ENCODE measurements at places on chromosomes 2 and 18.

GRCh38 chr2:98592565-98592964 is 15.7 kb downstream of the COA5 start:
- DNase-seq: no peak

DNA sequence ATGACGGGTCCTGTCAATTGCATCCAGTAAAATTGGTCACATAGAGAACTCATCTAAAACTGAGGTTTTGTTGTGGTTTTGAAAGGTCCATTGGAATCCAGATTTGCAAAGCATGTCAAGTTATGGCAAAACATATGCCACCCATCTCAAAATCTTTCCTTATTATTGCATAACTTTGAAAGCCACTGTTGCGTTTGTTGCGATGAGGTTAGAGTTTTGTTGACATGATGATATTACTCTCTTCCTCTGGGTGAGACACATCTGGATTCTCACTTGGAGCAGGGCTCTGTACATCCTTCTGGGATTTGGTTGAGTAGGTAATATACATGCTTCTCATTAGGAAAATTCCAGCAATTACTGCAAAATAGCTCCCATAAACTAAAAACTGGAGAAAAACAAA is 20.6 kb downstream of the SCYGR5 start:
- DNase-seq: no peak

- DNase-seq: no peak
Observed at GRCh38 chr2:218576854-218577253, 8.2 kb downstream of the CNOT9 start.

- peak; percentile 3 for DNase-seq
Observed at GRCh38 chr2:10750610-10751009, 29.2 kb downstream of the ATP6V1C2 start.

DNA sequence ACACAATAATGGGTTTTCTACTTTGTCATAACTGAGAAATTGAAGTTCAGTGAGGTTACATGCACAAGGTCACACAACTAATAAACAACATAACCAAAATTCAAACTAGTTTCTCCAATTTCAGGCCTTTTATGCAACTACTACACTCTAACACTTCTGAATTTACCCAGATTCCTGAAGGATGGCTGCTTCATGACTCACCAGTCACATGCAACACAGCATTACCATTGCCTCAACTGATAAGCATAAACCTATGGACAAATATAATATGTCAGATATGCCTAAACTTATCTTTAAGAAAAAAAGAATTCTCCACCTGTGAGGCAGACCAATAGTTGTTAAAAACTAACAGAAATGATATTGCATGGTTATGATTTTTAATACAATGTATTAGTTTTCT is 586.5 kb upstream of the SLC8A1 start:
- peak; percentile 24 for DNase-seq

GRCh38 chr2:19643117-19643518 is 258.7 kb downstream of the TTC32 start:
- DNase-seq: no peak

- DNase-seq: no peak
Observed at GRCh38 chr2:96157649-96158553, 12.7 kb upstream of the DUSP2 start.

DNA sequence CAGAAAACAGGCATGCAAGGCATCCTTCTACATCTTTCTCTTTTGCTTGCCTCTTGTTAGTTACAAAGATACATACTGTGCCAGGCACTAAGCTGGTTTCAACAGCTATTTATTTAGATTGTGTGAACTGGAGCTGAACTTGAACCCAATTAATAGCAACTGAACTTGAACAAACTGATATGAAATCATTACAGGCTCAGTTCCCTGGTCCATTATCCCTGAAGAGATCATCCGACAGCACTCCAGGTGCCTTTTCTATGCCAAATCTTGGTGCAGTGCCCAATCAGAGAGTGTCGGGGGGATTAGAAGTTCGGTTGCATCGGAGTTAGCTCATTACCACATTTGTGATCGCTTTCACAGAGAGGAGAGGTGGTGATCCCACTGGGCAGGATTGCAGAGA is 477.6 kb downstream of the PARD3B start:
- DNase-seq: no peak

- DNase-seq: peak; percentile 50
Observed at GRCh38 chr2:164917296-164917903, 37.9 kb downstream of the SLC38A11 start.

DNA sequence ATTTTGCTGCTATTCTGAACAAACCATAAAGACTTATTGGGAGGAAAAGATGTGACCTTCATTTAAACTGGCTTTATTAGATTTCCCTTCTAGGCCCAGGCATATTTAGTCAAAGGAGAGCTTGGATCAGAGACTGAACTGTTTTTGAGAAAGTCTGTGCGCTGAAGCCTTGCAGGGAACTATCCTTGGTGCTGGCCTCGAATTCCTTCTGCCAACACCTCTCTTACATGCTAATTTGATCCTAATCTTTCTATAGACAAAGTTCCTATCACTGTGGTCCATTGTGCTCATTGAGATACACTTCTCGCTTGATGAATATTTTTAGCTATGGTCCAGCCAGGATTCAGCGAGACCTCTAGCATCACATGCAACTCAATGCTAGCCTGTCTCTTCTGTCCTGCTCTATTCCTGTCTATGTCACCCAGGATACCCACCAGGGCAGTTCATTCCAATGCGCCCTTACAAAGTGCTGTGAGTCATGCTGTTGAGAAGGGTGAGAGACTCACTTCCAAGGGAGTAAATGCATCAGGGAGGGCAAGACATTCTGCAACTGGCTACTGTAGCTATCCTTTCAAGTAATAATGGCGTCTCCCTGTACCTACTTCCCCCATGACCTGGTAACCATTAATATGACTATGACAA is 356.7 kb upstream of the LYPD1 start:
- peak; percentile 18 for DNase-seq

- DNase-seq: no peak
Observed at GRCh38 chr2:233473386-233473791, 93.2 kb downstream of the USP40 start.

DNA sequence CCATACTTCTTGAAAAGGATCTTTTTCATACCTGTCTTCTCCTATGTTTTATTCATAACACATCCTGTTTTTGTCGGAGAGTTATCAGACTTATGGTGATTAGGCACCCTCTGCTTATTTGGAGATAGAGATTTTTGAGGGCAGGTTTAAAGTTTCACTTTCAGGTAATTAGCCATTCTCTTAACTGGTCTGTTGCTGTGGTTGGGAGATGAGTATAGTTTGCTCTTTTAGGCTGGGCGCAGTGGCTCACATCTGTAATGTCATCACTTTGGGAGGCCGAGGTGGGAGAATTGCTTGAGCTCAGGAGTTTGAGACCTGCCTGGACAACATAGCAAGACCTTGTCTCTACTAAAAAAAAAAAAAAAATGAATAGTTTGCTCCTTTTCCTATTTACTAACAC is 25.3 kb downstream of the SFTPB start:
- DNase-seq: no peak

- DNase-seq: no peak
Observed at GRCh38 chr2:72083751-72084583, 63.7 kb downstream of the CYP26B1 start.

GRCh38 chr2:71003396-71003795 is 8.7 kb upstream of the TEX261 start:
- no peak for DNase-seq

- DNase-seq: peak; percentile 10
Observed at GRCh38 chr18:13051159-13051558, 60.0 kb downstream of the CEP192 start.

GRCh38 chr2:239670463-239671120 is 269.8 kb upstream of the HDAC4 start:
- DNase-seq: no peak

- DNase-seq: no peak
Observed at GRCh38 chr2:231000211-231000904, 4.4 kb downstream of the SPATA3 start.

GRCh38 chr2:6224267-6224666 is 532.1 kb downstream of the SOX11 start:
- DNase-seq: no peak

DNA sequence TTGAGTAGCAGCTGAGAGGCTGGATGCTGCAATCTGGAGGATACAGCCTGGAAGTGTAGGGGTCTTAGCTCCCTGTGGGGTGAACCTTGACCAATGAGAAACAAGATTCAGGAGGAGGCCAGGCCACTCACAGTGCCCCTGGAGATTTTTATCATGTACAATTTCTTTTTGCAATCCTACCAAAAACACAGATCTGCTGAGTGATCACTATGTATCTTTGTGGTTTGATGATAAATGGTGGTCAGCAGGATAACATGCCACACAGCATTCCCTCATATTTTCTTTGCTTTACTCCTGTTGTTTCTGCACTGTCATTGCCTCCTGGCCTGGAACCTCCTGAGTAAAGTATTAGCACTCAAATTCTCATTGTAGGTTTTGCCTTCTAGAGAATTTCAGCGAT is 357.9 kb downstream of the THSD7B start:
- DNase-seq: peak; percentile 66

DNA sequence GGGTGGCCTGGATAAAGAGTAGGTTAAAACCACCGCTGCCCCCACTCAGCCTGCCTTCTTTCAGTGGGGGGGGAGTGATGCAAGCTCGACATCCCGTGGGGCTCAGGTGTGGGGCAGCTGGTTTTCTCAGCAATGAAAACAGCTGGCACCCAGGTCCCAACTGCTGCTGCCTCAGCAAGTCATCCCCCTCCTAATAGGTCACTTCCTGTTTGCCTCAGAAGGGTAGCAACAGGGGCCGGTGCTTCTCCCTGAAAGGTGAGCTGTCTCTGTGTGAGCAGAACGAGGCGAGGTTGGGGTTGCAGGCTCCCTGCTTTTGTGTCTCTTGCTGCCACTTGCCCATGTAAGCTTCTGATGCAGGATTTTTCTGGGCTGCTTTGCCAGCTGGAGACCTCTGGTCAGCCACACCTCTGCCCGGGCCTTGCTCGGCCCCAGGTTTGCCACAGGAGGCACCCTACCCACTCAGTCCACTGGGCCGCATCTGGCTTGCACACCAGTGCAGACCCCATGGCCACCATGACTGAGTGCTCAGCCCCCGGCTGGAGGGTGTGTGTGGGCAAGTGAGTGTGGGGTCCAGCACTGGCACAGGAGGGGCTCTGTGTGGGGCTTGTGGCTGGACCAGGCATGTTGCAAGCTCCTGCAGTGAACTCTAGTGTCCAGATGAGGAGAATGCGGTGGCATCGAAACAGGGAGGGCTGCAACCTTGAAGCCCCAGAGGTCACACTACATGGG is 11.5 kb upstream of the ASB1 start:
- no peak for DNase-seq

DNA sequence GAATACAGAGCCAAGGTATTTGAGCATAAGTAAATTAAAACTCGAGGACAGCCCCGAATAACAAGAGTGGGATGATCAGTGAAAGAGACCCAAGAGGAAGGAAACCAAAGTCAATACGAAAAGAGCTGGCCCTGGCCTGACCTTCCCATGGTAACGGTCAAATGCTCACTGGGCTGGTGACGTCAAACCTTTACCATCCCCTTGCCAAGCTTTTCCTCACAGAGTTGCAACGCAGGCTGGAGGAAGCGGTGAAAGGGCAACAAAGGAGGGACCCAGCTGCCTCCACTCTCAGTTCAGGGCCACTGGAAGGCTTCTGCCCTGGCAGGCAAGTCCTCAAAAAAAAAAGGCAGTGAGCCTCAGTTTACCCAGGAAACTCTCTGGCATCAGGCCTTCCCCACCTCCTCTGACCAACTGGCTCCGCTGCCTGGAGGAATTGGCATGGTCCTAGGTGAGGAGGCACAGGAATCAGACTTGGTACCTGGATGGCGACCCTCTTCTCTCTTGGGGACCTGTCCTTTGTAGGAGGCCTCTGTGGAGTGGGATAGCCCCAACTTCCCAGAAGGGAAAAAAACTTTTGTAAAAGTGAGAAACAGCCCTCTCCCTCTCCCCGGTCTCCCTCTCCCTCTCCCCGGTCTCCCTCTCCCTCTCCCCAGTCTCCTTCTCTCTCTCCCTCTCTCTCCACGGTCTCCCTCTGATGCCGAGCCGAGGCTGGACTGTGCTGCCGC is 212.4 kb downstream of the ANAPC1 start:
- DNase-seq: peak; percentile 37

DNA sequence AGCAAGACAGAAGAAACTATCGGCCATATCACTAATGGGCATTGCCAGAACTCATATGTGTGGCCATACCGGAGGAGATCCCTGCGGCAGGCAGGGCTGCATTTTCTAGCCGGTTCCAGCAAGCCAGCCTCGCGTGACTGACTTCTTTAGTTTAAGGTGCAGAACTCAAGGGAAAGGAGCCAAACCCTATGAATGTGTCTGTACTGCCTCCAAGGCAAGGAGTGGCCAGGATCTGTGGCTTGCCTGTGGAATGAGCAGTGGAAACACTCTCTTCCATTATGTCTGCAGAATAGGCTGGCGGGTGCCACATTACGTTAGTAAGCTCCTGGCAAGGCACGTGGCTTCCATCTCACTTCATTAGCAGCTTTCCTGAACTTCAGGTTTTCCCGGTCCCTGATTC is 137.6 kb downstream of the ATL2 start:
- DNase-seq: peak; percentile 36

- DNase-seq: no peak
Observed at GRCh38 chr2:47227532-47228279, 72.6 kb upstream of the STPG4 start.

DNA sequence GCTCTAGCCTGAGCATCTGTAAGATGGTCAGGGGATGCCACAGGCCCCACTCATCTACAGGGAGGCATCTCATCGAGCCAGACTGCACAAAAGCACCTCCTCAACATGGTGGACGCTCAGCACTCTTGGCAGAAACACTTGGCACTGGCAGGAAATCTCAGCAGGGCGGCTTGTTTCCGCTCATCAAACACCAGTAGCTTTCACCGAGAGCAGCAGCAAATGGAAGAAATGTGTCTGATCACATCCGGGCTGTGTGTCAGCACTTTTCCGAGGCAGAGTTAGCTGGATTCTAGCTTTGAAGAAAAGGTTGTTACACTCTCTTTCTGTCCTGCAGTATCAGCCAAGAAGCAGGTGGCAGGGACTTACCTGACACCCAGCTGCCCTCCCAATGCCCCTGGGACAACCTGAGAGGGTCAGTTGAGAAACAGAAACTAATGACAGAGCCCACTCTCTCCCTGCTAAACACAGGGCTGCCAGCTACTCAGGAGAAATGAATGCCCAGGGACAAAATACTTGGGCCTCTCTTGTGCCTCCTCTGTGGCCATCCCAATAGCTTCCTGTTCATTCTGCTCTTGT is 68.9 kb upstream of the FZD7 start:
- peak; percentile 74 for DNase-seq

DNA sequence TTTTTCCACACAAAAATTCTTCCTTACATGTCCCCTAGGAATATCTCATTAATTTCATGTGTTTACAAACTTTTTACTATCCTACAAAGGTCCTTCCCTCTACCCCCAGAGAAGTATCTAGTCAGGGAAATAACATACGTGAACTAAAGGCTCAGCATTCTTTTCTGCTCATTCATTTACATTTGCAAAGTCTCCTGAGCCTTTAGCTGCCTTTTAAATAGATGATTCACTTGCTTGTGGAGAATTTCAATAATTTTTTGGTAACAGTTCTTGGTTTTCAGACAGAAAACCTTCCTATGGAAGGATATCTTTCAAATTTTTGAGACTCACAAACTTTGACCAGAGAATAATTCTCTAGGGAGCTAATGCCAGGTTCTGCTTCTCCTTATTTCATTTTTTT is 81.5 kb upstream of the RMDN2 start:
- DNase-seq: peak; percentile 48
